Amniotic stem cell (primary cell): ENCODE measurements at places on chromosomes 5 and 9.
A peak's percentile ranks its signal among the peaks of the same experiment; 100 is the strongest.

DNA sequence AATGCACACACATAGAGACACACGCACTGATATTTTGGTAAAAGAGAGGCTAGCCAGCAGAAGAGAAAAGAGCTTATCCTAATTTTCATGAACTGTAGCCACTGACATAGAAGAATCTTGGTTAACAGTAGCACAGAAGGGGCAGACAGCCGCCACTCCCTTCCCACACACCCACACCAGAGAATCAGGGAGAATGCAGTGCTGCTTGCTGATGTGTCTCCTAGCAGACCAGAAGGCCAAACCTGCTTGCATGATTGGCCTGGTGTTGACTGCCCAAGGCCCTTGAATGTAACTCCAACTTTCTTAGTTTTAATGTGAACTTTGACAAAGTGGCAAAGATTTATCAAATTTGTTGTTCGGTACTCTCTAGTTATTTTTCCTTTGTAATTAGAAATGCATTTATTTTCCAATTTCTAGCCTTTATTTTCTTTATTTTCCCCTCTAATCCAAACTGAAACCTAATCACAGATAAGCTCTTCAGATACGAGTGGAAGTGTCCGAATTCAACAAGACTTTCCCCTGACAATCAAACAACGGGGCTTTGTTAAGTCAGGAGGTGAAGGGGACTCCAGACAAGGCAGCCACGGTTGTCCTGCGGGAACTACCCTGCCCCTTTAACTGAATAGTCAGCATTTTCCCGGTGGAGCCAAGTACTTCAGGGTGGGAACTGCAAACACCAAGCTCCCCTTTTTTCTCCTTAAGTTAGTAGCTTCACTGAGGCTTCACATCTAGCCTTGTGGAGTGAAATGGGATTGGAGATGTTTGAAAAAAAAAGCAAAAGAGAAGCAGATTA is 81.9 kb upstream of the CTSL start:
- DNase-seq: no peak

- DNase-seq: no peak
Observed at GRCh38 chr9:112047538-112048066, 127.5 kb downstream of the SUSD1 start.

DNA sequence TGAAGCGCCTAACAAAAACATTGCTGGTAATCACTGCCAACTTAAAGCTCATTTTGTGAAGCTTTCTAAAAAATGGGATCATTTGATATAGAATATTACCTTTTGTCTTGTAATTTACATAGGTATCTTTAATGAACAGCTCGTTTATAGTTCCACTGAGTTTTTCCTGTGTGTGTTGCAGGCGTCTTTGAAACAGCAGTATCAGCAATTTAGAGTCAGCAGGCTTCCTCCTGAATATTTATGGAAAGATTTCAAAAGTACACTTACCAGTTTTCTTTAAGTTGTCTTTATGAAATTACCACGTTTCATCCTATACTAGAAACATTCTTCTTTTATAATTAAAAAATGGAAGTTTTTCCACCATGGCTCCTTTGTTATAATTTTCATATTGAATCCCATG is 140.3 kb upstream of the GRIN3A start:
- DNase-seq: no peak

GRCh38 chr5:625516-625915 is 13.4 kb downstream of the CEP72 start:
- no peak for DNase-seq

DNA sequence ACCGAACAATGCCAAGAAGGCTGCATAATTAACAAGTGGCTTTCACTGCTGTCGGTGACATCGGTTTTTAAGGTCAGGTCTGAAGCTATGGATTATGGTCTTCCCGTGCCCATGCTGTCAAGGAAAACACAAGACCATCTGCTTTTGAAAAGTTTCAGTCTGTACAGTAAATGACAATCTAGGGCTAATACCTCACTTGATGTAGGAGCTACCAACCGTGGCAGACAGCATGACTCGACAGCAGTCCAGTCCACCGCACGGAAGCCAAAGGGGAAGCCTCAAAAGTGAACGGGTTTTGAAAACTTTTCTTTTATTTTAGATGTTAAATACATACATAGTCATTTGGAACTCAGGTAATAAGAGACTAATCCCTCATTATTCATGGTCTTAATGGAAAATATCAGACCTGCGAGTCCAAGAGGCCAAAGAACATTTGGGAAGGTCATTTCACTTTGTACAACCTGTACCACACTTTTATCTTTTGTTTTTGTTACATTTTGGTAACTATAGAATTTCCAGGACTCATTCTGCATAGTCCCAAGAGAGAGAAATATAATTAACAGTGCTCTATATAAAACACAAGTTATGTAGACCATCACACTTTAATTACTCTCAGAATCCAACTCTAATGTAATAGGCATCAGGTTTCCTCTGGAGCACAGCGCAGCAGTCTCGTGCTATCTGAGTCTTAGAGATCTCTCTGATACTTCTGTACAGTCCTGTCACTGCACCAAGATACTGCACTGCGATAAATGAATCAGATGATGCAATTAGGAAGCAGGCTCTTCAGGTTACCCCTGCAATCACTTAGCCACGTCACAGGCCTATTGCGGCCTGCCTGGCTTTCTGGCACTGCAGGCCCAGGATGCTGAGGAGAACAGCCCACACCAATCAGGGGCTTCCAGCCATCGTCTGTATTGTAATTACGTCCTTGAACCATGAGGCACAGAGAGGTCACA is 184.9 kb downstream of the FANCC start:
- DNase-seq: no peak

DNA sequence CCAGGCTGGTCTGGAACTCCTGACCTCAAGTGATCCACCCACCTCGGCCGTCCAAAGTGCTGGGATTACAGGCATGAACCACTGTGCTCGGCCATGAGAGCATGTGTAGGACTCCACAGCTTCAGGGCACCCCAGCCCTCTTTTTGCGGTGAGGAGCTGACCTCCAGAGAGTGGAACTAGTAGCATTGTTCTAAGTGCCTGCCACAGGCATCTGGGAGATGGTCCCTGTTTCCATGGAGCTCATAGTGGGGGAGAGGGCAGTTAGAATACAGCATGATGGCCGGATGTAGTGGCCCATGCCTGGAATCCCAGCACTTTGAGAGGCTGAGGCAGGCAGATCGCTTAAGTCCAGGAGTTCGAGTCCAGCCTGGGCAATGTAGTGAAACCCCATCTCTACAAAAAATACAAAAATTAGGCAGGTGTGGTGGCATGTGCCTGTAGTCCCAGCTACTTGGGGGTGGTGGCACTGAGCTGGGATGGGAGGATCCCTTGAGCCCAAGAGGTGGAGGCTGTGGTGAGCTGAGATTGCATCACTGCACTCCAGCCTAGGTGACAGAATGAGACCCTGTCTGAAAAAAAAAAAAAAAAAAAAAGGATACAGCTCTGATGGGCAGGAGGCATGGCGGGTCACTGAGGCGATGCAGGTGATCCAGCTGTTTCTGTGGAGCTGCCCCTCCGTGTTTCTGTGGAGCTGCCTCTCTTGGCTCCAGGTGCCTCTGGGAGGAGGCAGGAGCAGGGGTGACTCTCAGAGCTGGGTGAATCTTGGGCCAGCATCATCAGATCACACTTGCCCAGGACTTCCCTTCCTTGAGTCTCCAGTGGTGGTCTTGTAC is 4.2 kb downstream of the ASS1 start:
- DNase-seq: no peak

- no peak for DNase-seq
Observed at GRCh38 chr5:65478336-65478735, 3.4 kb downstream of the ADAMTS6 start.

DNA sequence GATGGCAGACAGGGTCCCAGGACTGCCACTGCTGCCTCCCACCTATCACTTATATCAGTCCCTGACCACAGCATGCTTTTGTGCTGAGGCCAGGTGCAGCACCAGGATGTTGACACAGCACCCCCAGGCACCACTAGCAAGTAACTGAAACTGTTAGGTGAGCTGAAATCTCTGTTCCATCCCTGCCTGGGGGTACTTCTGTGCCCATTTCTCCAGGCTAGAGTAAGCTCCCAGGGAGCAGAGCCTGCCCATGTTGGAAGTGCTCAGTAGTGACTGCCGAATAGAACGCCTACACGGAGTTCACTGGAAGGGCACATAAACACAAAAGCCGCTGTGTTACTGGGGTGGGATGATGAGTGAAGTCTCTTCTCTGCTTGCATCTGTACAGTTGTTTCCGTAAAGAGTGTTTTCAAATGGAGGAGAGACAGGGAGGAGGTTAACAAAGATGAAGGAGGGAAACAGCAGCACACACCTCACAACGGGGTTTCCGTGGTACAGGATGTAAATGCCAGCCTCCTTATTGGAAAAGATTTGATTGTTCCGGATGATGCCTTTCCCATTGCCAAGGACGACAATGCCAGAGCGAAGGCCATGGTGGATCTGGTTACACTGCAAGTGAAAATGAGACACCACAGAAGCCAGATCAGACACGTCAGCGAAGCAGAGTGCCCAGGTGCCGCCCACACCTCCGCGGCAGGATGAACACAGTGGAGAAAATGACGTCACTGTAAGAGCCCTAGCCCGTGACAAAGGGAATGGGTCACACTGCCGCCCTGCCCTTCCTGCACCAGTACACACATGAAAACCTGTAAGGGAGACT is 43.1 kb downstream of the POLR1E start:
- DNase-seq: no peak

DNA sequence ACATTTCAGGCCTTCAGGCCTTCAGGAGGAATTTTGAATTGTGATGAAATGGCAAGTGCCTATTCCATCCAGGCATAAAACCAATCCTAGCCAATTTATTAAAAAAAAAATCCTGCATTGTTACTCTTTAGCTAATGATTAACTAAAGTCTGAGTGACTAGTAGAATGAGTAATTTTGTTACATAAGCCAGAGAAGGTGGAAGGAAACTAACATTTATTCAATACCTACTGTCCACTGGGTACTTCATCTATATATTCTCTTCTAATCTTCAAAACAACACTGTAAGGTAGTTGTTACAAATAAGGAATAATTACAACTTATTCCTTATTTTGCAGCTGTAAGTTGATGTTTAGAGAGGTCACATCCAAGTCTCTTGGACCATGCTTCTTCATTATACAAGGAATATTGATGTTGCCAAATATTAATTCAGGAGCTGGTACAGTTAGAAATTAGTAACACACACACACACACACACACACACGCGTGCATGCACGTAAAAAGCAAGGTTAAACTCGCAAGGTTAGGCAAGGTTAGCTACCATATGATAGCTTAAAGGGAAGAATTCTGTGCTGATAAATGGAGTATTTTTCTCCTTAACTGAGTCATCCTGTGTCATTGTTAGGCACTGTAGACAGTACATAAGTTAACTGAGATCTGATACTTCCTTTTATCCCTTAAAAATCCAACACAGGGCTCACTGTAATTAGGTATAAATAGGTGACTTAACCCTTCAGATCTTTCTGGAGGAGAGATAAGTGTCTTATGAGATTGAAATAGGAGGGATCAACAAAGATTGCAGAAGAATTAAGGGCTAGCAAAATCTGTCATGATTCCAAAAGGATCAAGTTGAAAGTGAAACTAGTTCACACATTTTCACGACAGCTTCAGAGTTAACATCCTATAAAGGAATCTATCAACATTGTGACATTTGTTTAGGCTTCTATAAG is 596.9 kb downstream of the PDE4D start:
- no peak for DNase-seq

DNA sequence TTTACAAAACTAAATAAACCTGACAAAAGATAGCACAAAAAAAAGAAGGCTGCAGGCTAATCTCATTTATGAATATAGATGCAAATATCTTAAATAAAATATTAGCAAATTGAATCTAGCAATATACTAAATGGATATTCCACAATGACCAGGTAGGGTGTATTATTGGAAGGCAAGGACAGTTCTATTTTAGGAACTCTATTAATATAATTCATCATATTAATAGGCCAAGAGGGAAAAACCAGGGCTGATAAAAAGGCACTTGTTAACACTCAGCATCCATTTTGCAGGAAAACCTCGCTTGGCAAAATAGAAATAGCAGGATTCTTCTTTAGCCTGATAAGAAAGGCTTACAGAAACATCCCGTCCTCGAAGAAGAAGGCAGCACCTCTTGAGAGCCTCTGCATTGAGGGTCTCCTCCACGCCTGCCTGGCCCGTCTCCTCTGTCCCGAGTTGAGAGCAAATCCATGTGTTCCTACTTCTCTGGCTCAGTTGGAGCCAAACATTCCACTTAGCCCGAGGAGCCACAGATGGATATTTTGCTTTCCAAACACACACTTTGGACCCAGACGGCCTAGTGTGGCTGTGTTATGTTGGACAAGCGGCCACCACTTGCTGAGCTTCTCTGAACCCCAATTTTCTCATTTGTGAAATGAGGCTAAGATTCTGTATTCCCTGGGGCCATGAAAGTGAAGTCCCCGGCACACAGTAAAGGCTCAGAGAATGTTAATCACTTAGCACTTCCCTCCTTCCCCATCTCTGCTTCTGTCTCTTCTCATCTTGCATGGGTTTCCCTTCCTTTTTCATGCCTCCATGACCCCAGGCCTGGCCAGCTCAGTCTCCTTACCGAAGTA is 181.8 kb upstream of the MVB12B start:
- DNase-seq: no peak

DNA sequence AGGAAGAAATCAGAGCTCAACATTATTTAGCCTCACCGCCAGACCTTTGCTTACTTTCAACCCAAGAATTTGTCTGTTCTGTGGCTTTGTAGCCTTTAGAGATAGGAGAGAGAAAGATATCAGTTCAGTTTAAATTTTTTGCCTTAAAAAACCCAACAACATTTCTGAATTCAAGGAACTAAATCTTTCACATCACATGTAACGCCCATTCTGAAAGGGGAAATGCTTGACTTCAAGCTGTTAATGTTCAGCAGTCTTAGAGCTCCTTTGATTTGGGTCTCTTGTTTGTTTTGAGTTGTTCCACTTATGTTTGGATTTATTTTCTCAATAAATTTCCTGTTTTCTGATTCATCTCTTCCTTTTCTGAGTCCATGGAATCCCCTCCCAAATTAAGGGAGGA is 294.5 kb downstream of the ARHGAP26 start:
- DNase-seq: no peak

- DNase-seq: no peak
Observed at GRCh38 chr5:36552651-36553393, 53.6 kb upstream of the SLC1A3 start.

DNA sequence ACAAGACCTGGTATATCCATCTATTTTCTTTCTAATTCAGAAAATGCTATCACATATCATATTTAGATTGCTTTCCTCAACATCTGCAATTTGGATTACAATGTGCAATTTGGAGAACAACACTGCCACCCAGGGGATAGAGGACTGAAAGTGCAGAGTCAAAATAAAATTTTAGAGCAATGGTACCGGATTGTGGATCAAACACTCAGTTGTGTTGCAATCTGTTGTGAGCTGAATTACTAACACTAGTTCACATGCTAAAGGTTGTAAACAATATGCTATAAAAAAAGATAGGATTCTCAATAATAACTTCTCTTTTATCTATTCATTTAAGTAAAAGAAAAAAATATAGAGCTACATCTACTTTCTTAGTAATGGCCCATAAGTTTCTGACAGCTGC is 11.9 kb upstream of the SRFBP1 start:
- DNase-seq: peak; percentile 36

- no peak for DNase-seq
Observed at GRCh38 chr9:17624571-17624970, 45.7 kb downstream of the SH3GL2 start.

DNA sequence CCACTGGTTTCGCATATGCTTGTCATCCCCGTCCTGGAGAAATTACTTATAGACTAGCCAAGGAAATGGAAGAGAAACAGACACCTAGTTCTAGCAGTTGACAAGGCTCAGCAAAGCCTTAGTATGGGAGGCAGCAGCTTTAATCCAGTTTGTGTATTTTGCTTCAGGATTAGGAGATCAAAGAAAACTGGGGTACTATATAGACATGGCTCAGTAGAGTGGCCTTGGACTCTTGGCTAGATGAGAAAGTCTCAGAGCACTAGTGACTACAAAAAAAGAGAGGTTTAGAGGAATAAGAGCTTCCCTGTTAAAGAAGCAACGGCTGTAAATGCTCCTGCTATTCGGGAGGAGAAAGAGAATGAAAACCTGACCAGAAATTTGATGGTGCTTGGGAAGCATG is 349.1 kb downstream of the CTNND2 start:
- no peak for DNase-seq
